Activated CD8-positive, alpha-beta memory T cell treated with anti-CD3 and anti-CD28 coated beads for 1 hour (primary cell): ENCODE measurements at places on chromosomes 7 and 10.
A peak's percentile ranks its signal among the peaks of the same experiment; 100 is the strongest.

DNA sequence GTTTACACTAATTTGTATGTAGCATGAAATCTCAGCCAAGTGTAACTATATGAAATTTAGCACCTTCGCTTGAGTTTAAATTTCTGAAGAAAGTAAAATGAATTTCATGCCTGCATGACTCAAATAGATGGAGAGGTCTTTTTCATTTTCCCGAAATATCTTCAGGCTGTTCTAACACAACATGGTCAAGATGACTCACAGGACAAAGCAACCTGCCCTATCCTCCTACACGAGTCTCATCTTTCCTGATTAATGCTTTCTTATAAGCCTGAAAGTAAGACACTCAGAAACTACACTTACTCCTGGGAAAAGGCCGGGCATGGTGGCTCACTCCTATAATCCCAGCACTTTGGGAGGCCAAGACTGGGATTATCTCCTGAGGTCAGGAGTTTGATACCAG is 41.2 kb downstream of the CH25H start:
- no peak for DNase-seq

GRCh38 chr10:9103301-9103700 is 1048.8 kb downstream of the GATA3 start:
- DNase-seq, result no peak

GRCh38 chr7:31734456-31734855 is 47.4 kb downstream of the PPP1R17 start:
- DNase-seq, result no peak

DNA sequence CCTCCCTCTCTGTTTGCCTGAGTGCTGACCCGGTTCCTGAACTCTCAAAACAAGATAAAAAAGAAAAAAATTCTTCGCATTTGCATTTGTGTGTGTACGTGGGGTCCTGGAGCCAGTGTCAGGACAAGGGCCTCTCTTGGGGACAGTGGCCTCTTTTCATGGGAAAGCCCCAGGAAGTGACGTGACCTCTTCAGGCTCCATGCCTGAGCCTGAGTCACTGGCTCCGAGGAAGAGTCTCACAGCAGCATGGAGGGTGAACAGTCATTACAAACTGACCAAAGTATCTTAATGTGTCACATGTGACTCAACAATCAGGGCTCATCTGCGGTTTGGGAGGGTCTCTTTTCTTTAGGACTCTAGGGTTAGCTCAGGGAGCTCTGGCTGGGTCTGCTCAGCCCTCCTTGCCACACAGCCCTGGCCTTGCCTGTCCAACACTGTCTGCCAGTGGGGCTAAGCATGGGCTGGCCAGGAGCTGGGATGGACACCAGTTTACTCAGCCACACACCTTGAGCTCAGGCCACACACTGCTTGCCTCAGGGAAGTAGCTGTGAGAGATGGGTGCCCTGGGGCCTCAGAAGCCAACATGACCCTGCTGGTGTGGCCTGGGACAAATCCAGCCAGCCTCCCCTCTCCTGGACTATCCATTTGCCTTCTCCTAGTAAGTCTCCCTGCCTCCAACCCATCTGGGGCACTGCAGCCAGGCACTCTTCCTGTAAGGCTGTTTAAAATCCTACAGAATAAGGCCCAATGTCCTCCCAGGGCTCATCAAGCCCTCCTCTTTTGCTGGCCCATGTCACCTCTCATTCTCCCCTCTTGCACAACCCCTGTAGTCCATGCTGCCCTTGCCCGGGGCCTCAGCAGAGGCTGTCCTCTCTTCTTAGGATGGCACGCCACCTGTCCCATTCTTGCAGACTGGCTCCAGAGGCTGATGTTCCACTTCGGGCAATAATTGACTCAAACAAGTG is 10.5 kb downstream of the TMEM273 start:
- DNase-seq, result peak; percentile 25

GRCh38 chr10:62036186-62037081 is 134.9 kb downstream of the ARID5B start:
- DNase-seq, result no peak
